GM18507 (cell line): ENCODE measurements at places on chromosomes 12 and 14.

DNA sequence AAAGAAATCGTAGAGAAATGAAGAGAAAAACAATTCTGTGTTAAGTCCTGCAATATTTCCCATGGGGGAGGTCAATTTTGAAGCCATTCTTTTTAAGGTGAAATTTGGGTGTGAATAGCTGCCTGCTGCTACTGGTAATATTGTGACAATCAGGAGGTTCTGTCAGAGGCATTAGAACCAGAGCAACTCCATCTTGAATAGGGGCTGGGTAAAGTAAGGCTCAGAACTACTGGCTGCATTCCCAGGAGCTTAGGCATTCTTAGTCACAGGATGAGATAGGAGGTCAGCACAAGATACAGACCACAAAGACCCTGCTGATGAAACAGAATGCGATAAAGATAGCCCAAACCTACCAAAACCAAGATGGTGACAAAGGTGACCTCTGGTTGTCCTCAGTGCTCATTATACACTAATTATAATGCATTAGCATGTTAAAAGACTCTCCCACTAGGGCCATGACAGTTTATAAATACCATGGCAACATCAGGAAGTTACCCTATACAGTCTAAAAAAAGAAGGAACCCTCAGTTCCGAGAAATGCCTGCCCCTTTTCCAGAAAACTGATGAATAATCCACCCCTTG lies 24.8 kb upstream of the MTHFD1 start:
- DNase-seq: no peak

DNA sequence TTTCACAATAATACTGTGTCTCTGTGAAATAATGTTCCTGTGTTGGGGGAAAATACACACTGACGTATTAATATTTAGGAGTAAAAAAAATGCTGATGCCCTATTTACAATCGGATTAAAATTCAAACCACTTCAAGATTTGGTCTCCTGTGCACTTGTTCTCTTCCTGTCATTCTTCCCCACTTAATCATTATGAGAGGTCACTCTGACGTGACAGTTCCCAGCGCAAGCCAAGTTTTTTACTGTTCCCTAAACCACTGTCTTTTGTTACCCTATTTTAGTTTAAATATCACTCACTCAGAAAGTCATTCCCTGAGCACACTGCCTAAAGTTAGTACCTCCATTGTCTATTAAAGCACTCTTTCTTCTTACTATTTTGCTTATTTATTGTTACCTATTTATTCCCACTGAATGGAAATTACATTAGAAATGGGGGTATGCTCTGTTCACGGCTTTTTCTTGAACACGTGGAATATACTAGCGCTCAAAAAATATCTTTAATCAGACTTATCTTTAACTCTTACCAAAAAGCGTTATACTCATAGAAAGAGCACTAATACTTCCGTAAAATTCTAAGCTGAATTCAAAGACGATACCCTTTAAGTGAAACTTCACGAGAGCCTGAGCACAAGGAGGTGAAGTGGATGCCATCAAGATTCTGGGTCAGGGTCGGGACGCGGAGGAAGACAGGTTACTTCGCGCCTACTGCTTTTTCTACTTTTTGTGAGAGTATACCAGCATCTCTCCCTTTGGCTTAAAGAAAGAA lies 670 bp upstream of the PSMA3 start:
- no peak for DNase-seq

DNA sequence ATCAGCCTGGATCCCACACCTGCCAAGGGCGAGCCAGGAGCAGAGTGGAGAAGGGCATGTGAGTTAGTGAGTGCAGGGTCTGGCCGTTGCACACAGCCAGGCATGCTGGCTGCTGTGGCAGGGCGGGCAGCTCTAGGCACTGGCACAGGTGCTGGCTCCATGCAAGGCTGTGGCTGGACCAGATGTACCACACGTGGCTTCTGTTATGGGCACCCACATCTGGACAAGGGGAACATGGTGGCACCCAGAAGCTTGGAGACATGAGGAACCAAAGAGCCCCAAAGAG lies 20.1 kb downstream of the SERPINA3 start:
- no peak for DNase-seq

GRCh38 chr12:73424484-73424883 lies 1113.2 kb upstream of the ATXN7L3B start:
- DNase-seq: no peak

- DNase-seq: no peak
Observed at GRCh38 chr14:36479344-36479743, 40.7 kb downstream of the NKX2-1 start.

GRCh38 chr14:78610994-78611393 lies 440.8 kb downstream of the NRXN3 start:
- DNase-seq: no peak

- no peak for DNase-seq
Observed at GRCh38 chr12:104858611-104859543, 99.2 kb downstream of the SLC41A2 start.

DNA sequence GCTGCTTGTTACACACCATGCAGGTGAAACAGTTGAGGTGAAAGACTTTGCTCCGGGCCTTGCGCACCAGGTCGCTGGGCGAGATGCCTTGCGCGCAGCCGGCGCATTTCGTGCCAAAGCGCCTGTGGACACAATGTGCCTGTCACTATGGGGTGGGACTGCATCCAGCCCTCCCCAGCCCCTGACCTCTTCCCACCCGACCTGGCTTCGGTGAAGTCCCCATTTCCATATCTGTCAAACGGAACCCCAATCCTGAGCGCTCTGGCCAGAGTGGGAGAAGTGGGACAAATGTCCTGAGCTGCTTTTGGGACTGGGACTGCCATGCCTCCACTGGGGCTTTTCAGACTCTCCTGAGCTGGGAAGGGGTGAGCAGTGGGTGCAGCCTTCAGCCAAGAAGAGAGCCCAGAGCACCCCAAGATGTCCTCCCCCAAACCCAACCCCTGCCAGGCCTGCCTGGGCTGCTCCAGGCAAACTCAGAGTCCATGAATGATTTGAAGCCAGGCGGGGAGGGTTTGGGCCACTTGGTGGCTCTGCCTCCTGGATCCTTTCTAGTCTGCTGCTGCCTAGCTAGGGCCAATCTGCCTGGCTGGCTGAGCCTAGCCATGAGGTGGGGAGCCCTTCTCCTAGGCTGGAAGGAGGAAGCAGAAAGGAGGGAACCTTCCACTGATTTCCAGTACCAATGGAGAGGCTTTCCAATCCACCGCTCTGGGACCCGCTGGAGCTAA lies 2.3 kb downstream of the LHX5 start:
- DNase-seq: no peak

DNA sequence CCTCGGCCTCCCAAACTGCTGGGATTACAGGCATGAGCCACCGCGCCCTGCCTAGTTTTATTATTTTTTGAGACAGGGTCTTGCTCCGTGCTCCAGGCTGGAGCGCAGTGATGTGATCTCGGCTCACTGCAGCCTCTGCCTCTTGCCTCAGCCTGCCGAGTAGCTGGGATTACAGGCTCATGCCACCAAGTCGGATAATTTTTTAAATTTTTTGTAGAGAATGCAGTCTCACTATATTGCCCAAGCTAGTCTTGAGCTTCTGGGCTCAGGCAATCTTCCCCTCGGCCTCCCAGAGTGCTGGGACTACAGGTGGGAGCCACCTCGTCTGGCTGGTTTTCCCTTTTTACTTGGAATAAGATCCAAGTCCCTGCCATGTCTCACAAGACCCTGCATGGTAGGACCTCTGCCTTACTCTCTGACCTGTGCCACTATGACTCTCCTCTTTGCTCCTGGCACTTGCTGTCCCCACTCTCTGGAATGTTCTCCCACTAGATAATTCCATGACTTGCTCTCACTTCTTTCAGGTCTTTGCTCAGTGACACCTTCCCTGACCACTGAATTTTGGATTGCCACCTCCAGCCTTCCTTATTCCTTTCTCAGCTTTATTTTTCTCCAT lies 7.7 kb upstream of the RARG start:
- no peak for DNase-seq

GRCh38 chr12:14280921-14281320 lies 84.6 kb upstream of the ATF7IP start:
- DNase-seq: no peak

DNA sequence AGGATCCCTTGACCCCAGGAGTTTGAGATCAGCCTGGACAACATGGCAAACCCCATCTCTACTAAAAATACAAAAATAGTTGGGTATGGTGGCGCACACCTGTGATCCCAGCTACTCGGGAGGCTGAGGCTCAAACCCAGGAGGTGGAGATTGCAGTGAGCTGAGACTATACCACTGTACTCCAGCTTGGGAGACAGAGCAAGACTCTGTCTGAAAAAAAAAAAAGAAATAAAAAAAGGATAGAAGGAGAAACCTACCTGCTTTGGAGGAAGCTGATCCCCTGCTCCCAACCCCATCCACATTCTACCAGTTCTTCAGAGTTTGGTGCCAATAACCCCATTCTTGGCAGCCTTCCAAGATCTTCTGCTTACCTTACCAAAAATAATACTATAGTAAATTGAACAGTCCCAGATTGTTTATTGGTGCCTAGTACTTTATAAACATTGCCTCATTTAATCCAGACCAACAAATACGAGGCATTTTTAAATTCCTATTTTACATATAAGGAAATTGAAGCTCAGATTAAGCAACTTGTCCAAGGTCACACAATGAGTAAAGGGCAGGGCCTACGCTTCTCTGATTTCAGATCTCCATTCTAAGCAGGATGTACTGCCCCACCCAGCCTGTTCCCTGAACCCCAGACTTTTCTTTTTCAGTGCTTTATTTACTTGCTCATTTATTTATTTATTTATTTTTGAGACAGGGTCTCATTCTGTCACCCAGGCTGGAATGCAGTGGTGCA lies 33.2 kb upstream of the FAM222A start:
- no peak for DNase-seq

- no peak for DNase-seq
Observed at GRCh38 chr12:68438601-68439000, 106.4 kb upstream of the MDM1 start.

GRCh38 chr12:65434737-65435136 lies 156.3 kb downstream of the MSRB3 start:
- DNase-seq: no peak

DNA sequence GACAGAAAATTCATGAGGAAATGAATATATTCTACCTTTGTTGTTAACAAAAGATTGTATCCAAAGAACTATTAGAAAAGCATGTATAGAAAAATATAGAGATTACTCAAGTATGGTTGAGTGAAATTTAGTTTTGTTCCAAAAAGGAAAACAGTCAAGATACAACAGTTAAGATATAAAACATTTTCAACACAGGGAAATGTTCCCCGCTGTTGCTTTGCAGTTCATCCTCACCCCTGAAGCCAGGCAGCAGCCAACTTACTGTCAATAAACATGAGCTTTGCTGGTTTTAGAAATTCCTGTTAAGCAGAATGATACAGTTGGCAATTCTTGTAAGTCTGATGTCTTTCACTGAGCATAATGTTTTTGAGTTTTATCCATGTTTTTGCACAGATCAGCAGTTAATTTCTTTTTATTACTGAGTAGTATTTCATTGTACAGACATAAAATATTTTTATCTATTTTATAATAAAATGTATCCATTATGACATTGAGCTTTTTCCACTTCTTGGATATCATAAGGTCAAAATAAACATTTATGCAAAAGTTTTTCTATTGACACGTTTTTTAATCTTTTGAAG lies 1.2 kb upstream of the CLEC2B start:
- DNase-seq: no peak

- no peak for DNase-seq
Observed at GRCh38 chr12:18966954-18967353, 162.6 kb upstream of the PLEKHA5 start.

- DNase-seq: no peak
Observed at GRCh38 chr14:51954031-51954430, 35.3 kb upstream of the RTRAF start.

GRCh38 chr14:69260190-69260860 lies 367 bp downstream of the GALNT16 start:
- no peak for DNase-seq

GRCh38 chr14:88129306-88130056 lies 124.5 kb downstream of the GPR65 start:
- no peak for DNase-seq

DNA sequence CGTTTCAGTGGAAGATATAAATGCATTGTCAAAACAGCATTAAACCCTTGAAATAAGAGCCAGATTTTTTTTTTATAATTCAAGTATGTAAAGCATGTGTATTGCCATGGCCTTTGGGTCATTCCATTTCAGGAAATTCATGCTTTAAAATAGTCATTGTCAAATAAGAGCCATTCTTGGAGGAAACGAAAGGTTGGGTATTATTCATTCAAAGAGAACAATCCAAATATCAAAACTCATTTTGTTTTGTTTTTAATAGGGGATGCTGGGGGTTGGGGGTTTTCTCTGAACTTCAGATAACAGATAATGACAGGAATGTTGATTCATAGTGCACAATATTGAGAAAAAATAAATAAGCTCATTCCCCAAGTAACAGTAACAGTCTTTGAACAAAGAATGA lies 174.4 kb upstream of the NUDT4 start:
- DNase-seq: no peak

DNA sequence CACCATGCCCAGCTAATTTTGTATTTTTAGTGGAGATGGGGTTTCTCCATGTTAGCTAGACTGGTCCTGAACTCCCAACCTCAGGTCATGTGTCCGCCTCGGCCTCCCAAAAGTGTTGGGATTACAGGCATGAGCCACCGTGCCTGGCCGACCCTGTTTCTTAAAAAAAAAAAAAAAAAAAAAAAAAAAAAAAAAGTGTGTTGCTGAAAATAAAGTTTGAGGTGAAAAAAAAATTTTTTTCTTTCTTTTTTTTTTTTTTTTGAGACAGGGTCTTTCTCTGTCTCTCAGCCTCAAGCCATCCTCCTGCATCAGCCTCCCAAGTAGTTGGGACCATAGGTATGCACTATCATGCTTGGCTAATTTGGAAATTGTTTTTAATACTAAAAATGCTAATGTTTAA lies 11.3 kb downstream of the RBM25 start:
- DNase-seq: no peak

DNA sequence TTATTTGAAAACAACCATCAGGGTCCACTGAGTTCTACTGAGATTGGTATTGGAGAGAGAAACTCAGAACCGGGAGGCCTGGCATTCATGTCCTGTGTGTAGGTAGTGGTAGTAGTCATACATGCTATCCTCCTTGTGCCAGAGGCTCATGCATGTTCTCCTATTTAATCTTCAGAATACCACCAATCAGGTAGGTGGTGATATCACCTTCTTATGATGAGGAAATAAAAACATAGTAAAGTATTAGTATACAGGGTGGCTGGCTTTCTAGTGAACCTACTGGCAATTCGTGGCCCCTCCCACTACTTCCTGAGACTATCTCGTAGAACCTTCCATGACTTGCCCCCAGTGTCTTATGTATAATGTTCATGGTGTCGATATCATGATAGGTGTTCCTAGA lies 40.5 kb upstream of the EID3 start:
- DNase-seq: no peak

- DNase-seq: no peak
Observed at GRCh38 chr12:52404951-52405350, 1.2 kb downstream of the KRT82 start.

GRCh38 chr14:23537351-23538049 lies 14.1 kb downstream of the ZFHX2 start:
- no peak for DNase-seq
